M059J (cell line): ENCODE measurements at places on chromosomes 4 and X. TPM values are rescaled to one million over a fixed set of nuclear protein-coding genes. Genes with fewer than 3 reads are reported as not detected.

The ITGB1BP2 gene
- total RNA-seq, result 2.2 TPM in 1 of 2 replicates, not detected in the other

The SHROOM2 gene
- 0.98 and 4.4 TPM in 2 replicates for total RNA-seq

The EGF gene
- total RNA-seq, result 4.9 TPM in 2 replicates

The BRS3 gene
- not detected in 2 replicates for total RNA-seq

The KIT gene
- 0.02 TPM in 1 of 2 replicates, not detected in the other for total RNA-seq

The PRDM8 gene
- total RNA-seq, result 5.5 and 10.6 TPM in 2 replicates

DNA sequence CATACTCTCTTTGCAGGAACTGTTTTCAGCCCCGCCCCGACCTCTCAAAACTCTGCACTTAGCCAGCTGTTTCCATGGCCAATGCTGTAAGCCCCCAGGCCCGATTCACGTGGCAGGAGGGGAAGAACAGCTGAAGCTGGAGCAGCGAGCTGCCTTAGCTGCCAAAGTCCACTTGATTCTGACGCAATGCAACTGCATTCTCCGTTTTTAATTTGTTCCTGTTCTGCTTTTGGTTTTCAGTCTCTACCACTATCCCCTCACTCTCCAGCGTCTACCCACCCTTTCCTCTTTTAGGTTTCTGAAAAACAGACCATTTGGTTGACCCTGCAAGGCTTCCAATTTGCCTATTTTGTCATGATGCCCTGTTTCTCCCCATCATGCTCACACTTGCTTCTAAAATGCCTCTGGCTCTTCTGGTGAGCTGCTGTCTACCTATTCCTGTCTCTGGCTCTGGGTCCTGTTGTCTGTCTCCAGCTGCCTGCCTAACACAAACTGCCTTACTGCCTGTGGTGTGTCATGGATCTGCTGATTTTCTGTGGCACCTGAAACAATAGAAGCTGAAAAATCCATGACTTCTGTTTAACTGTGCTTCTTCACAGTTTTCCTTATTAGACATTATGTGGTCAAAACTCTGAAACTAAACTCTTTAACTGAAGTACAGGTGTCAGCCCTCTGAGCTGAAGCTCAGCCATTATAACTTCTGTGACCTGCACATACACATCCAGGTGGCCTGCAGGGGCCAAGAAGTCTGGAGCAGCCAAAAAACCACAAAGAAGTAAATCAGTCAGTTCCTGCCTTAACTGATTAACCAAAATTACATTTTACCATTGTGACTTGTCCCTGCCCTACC is 160.5 kb upstream of the AGTR2 start:
- no peak for DNase-seq

DNA sequence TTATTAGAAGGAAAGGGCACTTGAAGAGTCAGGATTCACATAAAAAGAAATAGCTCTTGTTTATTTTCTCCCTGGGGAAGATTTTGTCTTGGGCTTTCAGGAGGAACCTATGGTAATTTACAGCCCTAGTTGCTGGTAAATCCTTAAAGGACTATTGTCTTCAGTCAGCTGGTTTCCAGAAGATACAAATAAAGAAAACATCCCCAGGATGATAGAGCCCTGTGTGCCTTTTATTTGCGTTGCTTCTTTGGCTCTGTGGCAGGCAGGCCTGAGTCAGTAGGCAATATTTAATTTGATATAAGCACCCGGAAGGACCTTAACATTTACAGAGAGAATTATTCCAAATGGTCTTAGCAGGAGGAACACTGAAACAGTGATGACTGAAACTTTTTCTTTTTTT is 131.0 kb upstream of the SLC34A2 start:
- no peak for DNase-seq

DNA sequence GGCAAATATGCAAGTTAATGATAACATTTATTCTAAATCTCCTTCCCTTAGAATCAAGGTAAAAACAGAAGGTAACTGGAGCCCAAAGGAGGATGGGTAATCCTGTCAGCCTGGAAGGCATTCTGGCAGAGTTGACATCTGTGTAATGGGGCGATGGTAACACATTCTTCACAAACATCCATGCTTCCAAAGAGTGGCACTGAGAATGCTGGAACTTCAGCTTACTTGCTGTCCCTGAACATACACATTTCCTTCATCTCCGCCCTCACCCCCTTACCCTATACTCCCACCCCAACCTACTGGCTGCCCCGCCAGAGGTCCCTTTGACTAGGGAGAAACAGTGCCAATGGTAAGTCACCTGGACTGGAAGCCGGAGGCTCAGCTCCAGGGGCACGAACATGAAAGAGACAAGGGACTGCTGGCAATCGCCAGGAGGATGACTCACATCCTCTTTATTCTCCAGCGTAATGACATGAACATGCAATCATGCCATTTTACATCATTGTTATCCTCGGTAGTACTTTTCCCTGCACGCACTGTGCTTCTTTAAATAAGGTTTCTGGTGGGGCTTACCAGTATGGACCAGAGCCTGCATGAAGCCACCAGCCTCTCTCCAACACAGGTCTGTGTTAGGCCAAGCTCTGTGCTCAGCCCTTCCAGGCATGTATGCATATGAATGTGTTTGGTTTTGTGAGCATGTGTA is 694.2 kb upstream of the TENM3 start:
- peak; percentile 97 for DNase-seq

DNA sequence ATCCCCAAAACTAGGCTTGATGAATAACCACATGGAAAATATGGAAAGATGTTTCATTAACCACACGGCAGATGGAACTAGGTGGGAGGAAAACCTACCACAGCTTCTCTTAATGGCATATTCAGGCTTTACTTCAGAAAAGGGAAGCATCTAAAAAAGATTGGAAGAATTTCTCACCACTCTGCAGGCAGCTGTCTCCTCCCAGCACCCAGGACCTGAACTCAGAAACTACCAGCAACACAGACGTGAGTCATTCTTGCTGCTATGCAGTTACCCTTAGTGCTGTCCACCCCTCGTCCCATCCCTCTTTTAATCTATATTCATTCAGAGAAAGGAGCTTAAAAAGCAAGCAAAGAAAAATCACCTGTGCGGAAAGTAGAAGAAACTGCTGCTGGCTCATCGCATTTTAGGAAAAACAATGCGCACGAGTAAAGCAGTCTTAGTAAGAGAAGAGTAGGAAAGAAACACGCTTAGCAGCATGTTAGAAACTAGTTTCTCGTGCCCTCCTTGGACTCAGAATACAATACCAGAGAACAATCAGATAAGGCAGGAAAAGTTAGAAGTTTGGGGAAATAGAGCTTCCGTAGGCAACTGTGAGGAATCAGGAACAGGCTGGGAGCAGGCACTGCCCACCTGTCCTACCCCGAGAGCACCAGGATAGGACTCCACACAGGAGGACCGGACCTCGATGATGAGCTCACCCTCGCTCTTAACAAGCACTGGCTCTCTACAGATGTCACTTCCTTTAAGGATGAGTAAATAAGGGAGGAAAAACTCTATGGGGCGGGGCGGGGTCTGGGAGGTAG is 48.1 kb upstream of the ENPP6 start:
- DNase-seq, result peak; percentile 48

GRCh38 chr4:174948826-174949225 is 30.7 kb downstream of the ADAM29 start:
- DNase-seq, result no peak

DNA sequence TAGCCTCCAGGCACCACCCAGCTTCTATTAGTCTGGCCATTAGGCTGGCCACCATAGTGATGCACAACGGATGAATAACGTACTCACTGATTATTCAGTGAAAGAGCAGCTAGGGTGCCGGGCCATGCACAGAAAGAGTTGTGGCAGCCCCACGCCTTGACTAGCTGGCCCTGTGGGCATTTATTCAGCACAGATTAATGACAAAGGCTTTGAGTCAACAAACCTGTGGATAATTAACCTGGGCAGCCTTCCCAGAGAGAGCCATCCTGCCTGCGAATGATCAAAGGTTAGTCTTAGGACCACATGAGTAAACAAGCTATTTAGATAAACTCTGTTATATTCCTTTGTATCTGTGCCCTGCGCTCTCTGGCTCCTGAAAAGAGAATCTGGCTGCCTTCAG is 37.2 kb downstream of the MAP9 start:
- DNase-seq, result peak; percentile 47

DNA sequence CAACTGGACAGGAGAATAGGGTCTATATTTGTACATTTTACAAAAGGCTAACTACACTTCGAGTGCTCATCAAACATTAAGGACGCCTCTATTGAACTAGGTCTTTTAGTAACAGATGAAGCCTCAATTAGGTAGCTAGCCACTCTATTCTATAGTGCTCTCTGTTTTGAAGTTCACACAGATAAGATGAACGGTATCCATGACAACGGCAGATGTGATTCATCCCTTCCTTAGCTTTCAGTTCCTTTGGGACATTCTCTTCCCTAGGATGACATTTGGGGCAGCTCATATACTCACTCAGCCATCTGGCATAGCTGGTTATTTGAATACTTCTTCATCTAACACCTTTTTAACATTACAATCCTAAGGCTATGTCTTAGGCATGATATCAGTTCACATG is 62.4 kb upstream of the WDFY3 start:
- peak; percentile 55 for DNase-seq

DNA sequence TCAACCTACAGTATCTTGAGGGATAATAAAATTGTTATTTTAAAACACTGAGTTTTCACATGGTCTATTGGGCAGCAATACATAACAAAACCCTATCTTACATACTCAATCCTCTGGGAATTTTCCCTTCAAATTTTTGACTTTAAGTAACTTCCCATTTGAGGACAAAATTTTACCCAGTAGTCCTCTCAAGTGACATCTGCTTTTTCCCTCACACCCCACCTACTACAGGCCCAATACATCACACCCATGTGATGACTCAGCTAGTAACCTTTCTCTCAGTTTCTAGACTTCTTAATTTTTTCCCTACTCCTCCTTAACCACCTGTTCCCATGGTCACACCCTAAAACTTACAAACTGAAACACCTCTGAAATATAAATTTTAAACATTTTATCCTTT is 12.2 kb upstream of the RAP1GDS1 start:
- DNase-seq, result no peak

GRCh38 chr4:6782846-6783110 is 251 bp downstream of the KIAA0232 start:
- peak; percentile 25 for DNase-seq

- DNase-seq, result no peak
Measured at GRCh38 chr4:1968686-1969295, 40.0 kb downstream of the NELFA start.

DNA sequence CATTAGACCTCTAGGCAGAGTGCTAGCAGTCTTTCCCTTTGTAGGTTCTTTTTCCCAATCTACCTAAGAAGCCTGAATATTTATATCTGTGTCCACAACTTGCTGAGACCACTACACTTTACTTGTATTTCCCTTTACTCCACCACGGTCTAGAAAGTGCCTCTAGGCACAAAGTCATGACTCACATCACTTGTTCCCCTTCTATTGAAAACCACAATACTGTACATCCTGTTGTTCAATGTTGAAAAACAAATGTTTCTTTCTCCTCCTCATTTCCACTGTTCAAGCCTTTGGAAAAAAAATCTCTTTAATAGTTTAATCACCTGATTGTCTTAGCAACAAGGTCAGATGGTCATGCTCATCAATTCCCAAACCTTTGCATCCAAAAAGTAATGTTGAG is 326.7 kb downstream of the GUCY2F start:
- DNase-seq, result no peak

DNA sequence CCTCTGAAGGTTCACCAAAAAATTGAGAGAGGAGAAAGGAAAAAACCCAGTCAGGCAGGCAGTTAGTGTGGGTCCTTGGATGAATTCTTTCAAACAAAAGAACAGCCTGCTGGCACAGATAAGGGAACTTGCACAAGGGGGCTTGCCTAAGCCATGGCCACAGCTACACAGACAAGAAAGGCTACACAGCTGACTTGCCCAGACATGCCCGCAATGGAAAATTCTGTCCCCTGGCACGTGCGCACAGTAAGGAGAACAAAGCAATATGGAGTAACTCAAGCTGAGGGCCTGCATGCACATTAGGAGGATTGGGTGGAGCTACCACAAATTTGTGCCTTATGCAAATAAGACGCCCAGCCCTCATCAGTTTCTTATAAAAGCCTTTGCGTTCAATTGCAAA is 512.5 kb upstream of the HTR2C start:
- DNase-seq, result no peak

- peak; percentile 24 for DNase-seq
Measured at GRCh38 chr4:187865914-187866313, 129.7 kb upstream of the ZFP42 start.

DNA sequence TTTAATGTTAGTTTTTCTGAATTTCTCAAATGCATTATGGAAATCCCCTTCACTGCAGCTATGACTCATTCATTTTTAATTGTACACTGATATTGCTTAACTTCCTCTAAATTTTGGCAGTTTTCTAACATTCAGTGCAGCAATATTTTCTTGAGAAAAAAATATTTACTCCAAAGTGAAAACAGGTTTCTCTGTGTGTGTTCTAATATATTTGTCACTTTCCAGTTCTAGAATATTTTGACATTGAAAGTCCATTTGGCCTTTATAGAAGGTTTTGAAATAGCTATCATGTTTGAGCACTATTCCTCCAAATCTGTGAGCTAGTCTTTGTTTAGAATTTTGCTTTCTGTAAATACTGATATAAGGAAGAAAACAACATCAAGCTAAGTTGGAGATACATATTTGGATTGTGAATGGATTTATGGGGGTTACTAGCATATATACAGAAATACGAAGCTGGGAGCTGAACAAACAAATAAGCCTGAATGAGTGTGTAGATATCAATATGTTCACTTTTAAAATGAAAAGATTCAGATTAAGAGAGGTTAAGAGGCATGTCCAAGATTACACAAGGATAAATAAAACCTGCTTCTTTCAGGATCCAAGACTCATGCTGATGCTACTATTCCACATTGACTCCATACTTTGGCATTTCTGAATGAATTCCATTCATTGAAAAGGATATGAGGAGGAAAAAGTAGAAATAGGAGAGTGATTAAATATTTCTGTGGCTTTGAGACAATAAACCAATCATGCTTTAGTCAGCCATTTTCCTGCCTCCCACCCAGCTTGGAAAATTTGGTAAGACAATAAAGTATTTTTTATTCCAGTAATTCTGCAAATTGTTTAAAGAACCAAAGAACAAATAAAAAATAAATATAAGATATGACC is 57.3 kb upstream of the SLIT2 start:
- DNase-seq, result peak; percentile 77

DNA sequence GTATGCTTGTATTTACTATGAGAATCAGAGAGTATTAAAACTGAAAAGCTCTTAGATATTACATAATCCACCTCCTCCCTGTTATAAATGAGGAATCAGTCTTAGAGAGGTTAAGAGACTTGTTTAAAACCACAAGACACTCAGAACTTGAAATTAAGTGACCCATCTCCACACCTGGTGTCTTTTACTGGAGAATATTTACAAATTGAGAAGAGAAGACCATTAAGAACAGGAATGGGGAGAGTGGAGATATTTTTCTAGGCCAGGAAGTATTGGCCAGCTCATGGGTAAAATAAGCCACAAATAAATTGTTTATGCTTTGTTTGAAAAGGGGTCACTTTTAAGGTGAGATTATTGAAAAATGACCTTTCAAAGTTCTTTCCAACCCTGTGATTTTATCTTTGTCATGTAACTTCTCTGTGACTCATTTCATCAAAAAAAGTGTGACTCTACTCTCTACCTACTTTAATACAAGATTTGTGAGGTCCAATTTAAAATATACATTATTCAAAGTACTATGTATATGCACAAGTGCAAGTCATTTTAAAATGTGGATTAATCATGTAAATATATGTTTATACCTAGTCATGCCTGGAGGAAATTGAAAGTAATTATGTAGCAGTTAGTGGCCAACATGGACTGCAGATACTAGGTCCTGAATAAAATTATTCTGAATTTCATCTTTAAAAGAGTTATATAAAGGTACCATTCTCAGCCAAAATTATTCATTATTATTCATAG is 15.9 kb upstream of the COX7B2 start:
- peak; percentile 56 for DNase-seq

GRCh38 chr4:156992943-156993342 is 21.3 kb upstream of the PDGFC start:
- DNase-seq, result no peak

GRCh38 chrX:44961817-44962607 is 89.0 kb downstream of the KDM6A start:
- no peak for DNase-seq
